Memory B cell (primary cell): ENCODE measurements at places on chromosomes 1 and 21.
A peak's percentile ranks its signal among the peaks of the same experiment; 100 is the strongest.

GRCh38 chr1:17233675-17234320 is 15.1 kb upstream of the PADI3 start:
- DNase-seq: no peak

GRCh38 chr1:206469411-206469932 is 804 bp upstream of the IKBKE start:
- DNase-seq: no peak

- DNase-seq: no peak
Measured at GRCh38 chr1:229192853-229193252, 78.1 kb upstream of the RAB4A start.

- no peak for DNase-seq
Measured at GRCh38 chr1:200668514-200669313, 993 bp downstream of the DDX59 start.

- DNase-seq: no peak
Measured at GRCh38 chr1:199639453-199639852, 388.1 kb upstream of the NR5A2 start.

- DNase-seq: no peak
Measured at GRCh38 chr1:98184856-98185255, 264.0 kb upstream of the DPYD start.

- DNase-seq: no peak
Measured at GRCh38 chr1:190068304-190068703, 409.4 kb downstream of the BRINP3 start.

- no peak for DNase-seq
Measured at GRCh38 chr21:14630556-14631069, 84.5 kb upstream of the SAMSN1 start.

DNA sequence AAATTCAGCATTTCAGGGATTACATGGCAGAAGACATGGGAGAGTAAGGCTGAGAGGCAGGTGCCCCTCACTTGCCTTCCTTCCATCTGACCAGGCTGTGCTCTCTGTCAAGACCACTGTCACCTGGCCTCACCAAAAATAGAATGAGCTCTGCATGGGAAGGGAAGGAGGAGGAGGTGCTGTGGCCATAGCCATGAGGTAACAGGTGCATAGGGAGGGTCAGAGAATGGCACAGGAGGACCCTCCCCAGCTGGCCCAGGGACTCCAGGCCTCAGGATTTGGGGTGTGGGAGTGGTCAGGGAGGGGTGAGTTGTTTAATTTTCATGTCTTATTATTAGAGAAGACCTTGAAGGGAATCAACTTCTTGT is 192.3 kb downstream of the FCRL5 start:
- no peak for DNase-seq

DNA sequence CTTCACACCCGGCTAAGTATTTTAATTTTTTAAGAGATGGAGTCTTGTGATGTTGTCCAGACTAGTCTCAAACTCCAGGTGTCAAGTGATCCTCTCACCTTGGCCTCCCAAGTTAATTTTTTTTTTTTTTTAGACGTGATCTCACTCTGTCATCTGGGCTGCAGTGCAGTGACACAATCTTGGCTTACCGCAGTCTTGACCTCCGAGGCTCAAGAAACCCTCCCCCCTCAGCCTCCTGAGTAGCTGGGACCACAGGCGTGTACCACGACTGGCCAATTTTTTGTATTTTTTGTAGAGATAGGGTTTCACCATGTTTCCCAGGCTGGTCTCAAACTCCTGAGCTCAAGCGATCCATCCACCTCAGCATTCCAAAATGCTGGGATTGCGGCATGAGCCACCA is 11.7 kb upstream of the IFNLR1 start:
- DNase-seq: no peak

- DNase-seq: no peak
Measured at GRCh38 chr1:150302338-150302737, 8.7 kb downstream of the MRPS21 start.

GRCh38 chr1:205925736-205926135 is 17.5 kb downstream of the SLC26A9 start:
- no peak for DNase-seq

GRCh38 chr1:88998716-88999115 is 6.3 kb upstream of the KYAT3 start:
- peak; percentile 70 for DNase-seq

DNA sequence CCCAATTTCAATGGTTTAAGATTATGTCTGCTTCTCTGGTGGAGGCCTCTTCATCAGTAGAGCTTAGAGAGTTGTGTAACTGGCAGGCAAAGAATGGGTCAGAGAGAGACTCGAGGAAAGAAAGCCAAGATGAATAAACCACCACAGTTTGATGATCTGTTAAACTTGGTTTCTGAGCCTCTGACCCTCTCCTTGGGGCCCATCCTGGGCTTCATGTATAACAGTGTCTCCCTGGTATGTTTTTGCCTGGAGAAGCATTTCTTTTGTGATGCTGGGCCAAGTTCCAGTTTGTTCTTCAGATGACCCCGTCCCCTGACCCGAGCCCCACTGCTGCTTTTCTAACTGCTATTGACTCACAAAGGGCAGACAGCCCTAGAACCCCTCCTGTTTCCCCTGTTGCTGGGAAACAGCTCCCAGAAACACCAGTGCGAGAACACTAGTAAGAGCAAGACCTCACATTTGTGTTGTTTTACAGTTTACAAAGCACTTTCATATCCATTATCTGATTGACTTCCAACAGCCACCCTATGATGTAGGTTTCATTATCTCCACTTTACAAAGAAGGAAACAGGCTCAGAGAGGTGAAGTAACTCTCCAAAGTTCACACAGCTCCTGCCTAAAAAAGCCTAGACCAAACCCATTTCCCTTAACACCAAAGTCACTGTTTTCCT is 9.0 kb downstream of the CD2 start:
- no peak for DNase-seq

- no peak for DNase-seq
Measured at GRCh38 chr1:151799179-151800022, 5.8 kb downstream of the LINGO4 start.

- no peak for DNase-seq
Measured at GRCh38 chr1:174968750-174969244, 30.9 kb upstream of the CACYBP start.

DNA sequence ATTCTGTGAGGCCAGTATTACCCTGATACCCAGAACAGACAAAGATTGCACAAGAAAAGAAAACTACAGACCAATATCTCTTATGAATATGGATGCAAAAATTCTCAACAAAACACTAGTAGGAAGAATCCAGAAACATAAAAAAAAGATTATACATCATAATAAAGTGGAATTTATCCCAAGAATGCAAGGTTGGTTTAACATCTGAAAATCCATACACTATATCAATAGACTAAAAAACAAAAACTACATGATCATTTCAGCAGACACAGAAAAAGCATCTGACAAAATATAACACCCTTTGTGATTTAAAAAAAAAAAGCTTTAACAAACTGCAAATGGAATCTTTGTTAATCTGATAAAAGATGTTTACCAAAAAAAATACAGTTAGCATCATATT is 12.2 kb upstream of the MPL start:
- DNase-seq: no peak

DNA sequence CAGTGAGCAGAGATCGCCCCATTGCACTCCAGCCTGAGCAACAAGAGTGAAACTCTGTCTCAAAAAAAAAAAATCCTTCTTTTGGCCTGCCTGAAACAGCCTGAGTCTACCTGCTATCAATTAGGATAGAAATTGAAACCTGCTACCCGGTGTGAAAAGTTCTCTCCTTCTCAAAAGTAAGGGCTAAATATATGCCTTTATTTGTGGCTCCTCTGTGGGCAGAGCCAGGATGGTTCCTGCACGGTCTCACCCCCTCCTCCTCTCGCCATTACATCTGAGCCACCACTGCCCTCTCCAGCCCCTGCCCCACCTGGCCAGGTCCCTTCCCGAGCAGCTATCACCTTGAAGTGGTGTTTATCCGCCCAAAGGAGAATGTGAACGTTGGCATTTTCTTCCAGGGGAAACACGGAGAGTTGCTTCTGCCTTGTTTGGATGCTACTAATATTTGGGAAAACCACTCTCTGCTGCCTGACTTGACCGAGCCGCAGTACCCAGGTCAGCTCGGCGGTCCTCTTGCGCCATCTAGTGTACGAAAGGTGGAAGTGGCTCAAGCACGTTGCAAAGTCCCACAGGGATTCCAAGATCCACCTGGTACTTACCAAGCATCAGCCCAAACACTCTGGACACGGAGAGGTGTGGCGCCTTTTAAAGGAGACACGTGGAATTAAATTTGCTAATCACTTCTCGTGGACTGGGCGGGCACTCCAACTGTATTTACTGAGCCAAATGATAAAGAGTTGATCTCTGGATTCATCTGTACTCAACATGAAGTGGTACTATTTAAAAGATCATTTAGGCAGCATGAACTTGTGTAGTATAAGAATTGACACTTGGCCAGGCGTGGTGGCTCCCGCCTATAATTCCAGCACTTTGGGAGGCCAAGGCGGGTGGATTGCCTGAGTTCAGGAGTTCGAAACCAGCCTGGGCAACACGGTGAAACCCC is 31.9 kb downstream of the SETD4 start:
- peak; percentile 68 for DNase-seq

DNA sequence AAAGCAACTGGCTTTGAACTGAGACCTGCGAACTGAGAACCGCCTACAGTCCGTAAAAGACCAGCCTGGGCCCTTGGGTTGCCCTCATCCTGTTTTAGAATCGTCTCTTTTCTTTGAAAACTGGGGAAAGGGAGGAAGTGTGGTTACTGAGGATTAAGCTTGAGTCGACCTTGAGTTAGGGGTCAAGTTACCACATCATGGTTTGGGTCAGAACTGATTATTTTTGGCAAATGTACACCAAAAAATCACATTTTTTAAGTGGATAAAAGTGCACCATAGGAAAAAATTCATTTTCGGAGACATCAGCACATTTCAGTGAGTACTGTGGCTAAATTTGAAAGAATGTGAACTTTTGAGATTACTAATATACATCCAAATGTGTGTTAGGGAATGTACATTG is 76.9 kb upstream of the KAZN start:
- DNase-seq: no peak

- DNase-seq: peak; percentile 98
Measured at GRCh38 chr1:155001675-155002463, 733 bp upstream of the ZBTB7B start.

DNA sequence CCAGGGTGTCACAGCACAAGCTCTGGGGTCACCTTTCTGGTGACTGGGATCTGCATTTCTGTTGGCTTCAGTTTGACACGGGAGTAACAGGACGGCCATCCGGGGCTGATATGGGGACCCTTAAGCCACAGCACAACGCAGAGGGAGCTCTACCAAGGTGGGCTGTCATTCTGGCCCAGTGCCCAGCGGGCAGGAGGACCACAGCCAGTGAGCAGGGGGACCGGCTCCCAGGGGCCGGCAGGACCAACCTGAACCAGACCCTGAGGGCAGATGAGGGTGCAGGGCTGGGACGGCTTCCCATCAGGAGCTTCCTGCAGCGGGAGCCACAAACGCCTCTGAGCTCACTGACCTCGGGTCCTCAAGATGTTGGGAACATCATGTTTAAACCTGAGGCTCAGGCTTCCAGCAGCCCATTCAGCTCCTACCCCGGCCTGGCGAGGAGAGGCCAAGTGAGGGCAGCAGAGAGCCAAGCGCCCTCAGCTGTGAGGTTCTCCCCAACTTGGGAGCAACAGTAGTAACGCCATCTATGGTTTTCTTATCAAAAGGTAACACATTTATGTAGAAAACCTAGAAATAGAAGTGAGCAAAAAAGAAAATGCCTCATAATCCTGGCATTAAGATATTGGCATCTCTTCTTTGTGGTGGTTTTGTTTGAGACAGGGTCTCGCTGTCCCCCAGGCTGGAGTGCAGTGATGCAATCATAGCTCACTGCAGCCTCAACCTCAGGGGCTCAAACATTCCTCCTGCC is 26.8 kb downstream of the TMEM201 start:
- DNase-seq: peak; percentile 53

GRCh38 chr1:212791261-212791675 is 309 bp downstream of the NSL1 start:
- no peak for DNase-seq

- no peak for DNase-seq
Measured at GRCh38 chr1:34617321-34618118, 137.3 kb upstream of the GJB5 start.

DNA sequence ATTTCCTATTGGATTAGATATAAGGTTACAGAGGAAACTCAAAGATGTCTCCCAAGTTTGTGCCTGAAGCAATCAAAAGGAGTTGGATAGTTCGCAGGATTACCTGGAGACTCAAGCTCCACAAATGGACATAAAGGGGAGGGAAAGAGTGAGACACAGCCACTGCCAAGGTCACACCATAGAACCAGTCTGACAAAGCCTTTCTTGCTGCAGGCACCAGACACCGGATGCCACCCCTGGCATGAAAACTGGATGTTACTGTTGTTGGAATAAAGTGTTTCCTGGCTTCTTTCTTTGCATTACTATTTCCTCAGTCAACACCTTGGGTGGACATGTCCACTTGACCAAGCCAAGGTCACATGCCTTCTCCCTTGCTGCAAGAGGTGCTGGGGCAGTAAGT is 70.6 kb downstream of the SNRPE start:
- no peak for DNase-seq

GRCh38 chr1:80450711-80451110 is 1350.0 kb upstream of the ADGRL2 start:
- no peak for DNase-seq

DNA sequence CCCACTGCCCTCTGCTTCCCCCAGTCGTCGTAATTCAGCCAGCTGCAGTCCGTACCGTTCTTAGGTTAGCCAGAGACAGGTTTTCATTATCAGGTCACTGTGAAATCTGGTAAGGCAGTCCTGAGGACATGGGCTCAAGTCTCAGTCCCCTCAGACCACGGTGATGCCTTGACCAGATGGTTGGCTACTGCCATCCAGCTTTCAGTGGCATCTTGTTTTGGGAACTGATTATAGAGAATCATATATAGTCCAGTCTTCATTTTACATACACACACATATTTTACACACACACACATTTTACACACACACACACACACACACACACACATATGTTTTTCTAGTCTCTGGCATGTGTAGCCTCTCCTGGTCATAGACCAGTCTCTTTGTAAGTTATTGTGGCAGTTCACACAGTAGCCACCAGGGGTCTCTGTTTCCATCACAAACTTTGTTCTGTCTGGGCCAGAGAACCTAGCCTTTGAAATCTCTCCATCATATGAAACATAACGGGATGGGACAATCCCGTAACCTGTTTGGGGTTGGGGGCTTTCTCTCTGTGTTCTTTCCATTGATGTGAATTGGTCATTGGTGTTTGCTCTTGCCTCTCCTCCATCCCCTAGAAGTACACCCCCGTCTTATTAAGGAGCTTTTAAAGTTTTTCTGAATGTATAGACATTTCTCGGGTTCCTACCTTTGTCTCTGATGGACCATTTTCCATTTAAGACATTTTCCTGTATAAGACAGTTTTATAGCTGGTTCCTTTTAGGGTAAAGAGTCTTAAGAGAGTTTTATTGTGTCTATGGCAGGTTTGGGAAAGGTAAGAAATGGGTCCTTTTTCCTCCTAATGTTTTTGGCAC is 8.4 kb upstream of the IKBKE start:
- DNase-seq: peak; percentile 76

DNA sequence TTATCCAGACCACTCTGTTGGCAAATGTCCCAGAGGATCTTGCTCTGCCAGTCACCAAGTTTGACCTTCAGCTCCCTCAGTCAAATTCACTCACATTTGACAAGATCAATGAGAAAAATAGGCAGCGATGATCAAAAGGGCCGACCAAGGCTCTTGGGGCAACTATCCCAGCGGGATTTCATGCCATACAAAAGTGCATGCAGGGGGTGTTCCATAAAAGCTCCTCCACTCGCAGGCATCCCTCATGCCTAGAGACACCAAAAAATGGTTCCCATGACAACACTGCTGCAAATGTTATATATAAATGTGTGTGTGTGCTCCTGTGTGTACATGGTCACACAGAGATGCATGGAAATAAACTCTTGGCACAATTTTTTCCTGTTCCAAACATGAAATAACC is 16.2 kb upstream of the EIF4G3 start:
- DNase-seq: no peak
